ENCODE measurements at places on chromosomes 1 and 21.

- DNase-seq = peak; percentile 78
Measured at GRCh38 chr1:21255284-21255942, 34.9 kb downstream of the ECE1 start.

DNA sequence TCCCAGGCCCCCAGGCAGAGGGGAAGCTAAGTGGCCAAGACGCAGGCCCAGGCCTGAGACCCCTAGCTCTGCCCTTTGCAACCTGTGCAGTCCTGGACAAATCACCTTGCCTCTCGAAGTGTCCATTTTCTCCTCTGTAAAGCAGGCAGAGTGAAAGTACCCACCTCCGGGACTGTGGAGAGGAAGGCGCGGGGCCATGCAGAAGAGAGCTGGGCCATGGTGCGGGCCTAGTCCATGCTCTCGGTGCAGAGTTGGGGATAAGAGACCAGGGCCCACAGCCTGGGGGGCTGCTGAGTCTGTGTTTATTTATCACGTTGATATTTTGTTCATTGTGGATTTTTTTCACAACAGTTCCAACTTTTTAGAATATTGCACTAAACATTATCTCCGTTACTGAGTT lies 160.2 kb upstream of the VAMP3 start:
- no peak for DNase-seq

GRCh38 chr1:230713547-230713914 lies 391 bp downstream of the AGT start:
- DNase-seq = no peak

GRCh38 chr1:214843281-214843680 lies 239.3 kb upstream of the KCNK2 start:
- DNase-seq = no peak

DNA sequence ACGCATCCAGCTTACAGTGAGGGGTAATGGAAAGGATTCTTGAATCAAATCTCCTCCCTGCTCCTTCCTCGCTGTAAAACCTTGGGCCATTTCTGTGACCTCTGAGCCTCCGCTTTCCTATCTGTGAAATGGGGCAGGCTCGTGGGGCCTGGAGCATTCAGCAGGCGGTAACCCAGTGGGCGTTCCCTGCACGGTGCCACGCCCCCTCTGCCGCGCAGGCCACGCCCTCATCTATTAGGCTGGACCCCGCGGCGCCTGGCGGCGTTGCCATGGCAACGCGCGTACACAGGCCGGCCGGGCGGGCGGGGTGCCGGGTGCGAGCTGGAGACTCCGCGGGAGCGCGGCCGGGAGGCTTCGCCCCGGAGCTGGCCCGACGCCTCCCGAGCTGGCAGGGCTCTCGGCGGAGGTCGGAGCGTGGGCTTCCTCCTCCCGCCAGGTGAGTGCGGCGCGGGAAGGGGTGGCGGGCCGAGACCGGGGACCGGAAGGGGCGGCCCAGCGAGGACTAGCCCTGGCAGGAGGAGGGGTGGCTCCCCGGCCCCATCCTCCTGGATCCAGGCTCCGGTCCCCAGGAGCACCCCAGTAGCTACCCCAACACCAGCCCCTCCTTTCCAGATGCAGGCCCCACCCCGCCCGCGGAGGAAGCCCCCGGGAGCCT lies at the start of gene FHAD1:
FHAD1 (plus strand) TSS at position 264 of the 655 bp plus-strand sequence. CDS start 4,562 bp downstream, outside the sequence.
- no peak for DNase-seq

GRCh38 chr1:25239681-25240541 lies 7.3 kb downstream of the RSRP1 start:
- peak; percentile 93 for DNase-seq

DNA sequence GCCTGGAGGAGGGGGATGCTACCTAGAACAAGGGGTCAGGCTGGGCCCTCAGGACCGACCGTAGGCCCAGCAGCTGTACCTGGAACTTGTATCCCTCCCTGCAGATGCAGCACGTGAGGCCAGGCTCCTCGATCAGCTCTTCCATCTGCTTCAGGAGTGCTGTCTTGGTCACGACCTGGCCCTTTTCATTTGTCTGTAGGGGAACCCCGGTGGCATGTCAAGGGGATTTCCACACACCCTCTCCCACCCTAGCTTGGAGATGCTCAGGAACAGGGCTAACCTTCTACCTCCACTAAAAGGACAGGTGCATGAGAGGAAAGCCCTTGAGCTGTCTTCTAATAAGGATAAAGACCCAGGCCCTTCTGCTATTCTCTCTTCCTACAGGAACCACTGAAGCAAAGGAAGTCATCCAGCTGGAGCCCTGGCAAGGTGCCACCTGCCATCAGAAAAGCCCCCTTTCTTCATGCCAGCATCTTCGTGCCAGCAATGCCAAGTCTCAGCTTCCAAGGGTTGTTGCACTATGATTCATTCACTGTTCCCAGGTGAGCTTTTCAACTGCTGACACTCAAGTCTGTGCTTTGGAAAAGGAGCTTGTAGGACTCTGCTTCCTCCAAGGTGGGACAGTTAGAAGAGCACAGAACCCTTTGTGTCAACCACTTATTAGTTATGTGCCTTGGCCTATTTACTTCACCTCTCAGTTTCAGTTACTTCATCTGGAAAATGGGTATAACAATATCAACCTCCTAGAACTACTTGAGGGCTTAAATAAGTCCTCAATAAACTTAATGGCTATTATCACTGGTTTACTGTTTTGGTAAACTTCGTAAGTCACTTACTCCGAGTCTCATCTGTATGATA lies 122.1 kb downstream of the UBR4 start:
- DNase-seq = no peak

GRCh38 chr1:52054496-52055065 lies 410 bp downstream of the TXNDC12 start:
- no peak for DNase-seq

DNA sequence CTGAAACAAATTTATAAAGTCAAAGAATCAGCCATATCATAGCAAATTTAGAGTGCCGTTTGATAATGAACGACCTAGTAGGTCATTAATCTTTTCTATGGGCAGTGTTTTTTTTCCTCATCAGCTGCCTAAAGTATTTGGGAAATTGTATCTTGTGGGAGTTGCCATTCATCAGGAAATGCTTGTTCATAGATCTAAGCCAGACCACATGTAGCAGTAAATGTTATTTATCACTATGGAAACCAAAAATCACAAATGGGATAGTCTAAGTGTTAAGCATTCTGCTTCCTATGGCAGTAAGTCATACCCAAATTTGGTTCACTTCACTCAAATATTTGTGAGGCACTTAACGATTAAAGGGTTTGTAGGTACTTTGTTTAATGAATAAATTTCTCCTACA lies 52.9 kb downstream of the LRRC8D start:
- DNase-seq = no peak

GRCh38 chr1:203049576-203050180 lies 23.4 kb downstream of the PPFIA4 start:
- no peak for DNase-seq

- DNase-seq = no peak
Measured at GRCh38 chr1:179921981-179922872, 32.4 kb upstream of the CEP350 start.

DNA sequence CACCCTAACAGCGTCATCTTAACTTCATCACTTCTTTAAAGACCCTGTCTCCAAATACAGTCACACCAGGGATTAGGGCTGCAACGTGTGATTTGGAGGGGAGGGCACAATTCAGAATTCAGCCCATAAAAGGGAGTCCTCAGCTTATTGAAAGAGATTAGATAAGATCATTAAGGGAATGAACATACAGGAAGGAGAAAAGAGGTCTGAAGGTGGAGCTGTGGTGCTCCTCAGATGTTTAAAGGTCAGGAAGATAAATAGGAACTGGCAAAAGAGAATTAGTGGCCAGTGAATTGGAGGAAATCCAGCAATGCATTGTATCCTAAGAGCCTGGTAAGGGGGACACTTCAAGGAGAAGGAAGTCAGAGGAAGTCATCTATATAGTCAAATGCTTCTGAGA lies 113.5 kb downstream of the PROX1 start:
- DNase-seq = no peak

DNA sequence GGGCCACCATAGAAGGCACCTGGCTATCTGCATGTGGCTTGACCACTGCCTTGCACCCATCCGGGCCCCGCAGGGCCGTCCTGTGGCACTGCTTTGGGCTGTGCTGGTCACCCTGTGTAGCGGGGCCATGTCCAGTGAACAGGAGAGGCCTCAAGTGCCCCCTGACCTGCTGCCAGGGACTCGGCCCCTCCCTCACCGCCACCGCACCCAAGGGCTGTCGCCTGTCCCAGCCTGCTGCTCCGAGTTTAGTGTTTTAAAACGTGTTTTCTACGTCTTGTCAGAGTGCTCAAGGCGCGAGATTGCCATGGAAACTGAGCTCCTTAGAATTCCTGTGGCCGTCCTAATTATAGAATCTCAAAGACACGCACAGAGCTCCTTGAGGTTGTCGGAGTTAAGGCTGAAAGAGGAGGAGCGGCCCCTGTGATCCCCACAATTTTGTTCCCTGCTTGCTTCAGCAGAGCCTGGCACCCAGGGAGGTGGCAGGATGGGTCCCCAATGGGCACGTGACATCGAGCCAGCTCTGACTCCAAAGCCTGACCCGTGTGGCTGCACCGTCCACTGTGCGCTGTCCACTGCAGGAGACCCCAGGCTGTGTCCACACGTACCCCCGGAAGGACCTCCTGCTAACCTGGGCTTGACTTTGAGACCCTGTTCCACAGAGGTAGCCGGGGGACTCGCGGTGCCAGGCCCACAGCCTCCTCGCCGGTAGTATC lies 66.2 kb downstream of the FAAP20 start:
- no peak for DNase-seq

DNA sequence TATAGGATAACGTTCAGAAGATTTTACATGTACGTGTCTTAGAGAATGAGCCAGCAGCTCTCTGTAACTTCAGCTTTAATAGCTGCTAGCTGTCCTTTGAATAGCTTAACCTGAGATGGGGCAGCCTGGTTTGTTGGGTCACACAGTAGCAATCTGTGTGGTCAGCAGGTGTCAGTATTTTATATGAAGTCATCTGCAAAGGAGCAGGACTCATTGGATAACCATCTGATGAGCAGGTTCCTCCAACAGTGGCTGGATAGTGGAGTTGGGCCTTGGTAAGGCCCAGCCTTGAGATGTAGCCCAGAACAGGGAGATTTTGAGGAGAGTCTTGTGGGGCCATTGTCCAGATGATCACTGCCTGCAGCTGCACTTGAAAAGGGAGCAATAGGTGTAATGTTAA lies 6.4 kb downstream of the GSTM5 start:
- no peak for DNase-seq

GRCh38 chr1:90262791-90263190 lies 267.9 kb downstream of the ZNF326 start:
- no peak for DNase-seq

DNA sequence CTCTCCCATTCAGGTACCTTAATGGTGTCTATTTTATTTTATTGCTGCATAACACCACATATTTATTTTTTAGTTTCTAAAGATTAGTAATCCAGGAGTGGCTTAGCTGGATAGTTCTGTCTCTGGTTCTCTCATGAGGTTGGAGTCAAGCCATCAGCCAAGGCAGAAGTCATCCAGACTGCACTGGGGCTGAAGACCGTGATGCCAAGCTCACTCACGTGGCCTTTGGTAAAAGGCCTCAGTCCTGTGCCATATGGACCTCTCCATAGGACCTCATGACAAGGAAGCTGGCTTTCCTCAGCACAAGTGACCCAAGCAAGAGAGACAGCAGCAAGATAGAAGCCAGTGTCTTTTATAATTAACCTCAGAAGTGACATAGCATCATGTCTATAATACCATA lies 23.0 kb upstream of the DDR2 start:
- no peak for DNase-seq

- peak; percentile 14 for DNase-seq
Measured at GRCh38 chr1:168112673-168113305, 23.9 kb downstream of the GPR161 start.

- DNase-seq = peak; percentile 63
Measured at GRCh38 chr1:114979278-114979891, 50.2 kb upstream of the TSHB start.

- no peak for DNase-seq
Measured at GRCh38 chr1:208269338-208269666, 25.1 kb upstream of the PLXNA2 start.

DNA sequence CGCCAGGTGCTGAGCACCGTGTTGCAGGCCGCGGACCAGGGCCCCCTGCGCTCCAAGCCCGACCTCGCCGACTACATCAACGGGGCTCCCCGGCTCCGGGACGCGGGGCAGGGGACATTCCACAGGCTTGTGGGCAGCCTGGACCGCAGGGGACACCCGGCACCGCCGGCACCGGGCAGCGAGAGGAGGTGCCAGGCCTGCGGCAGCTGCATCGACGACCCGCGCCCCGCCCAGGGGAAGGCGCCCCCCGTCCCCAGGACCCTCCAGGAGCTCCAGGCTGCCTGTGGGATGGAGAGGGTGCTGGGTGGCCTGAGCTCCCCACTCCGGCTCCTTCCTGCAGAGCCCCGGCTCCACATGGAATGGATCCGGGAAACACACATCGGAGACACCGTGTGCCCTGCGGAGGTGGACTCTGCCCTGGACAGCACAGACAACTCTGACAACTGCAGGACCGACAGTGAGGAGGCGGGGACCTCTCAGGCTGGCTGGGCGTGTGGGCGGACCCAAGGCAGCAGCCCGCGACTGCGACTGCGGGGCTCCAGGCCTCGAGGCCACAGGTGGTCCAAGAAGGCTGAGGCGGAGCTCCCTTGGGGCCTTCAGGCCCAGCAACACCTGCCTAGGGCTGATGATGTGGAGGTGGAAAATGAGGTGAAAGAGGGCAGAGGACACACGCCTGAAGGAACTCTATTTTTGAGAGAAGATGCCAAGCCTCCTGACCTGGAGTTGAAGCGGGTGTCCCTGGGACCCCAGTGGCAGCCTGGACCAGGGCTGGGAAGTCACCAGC lies 22.8 kb downstream of the KIAA1614 start:
- DNase-seq = no peak

GRCh38 chr1:27102707-27103468 lies 52.0 kb downstream of the SLC9A1 start:
- peak; percentile 75 for DNase-seq

DNA sequence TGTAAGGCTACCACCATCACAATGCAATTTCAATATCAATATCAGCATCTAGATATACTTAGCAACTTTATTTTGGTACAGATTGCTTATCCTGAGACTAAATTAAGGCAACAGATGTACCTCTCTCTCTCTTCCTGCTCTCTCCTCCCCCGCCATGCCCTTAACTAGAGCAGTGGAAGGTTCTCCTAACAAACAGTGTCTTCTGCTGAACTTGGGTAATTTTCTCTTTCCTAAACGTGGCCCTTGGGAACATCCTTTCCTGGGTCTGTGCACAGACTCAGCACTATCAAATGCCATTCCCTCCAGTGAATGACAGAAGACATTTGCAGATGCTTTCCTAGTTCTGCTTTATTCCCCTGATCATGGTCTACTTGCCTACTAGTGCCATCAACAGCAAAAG lies 85.6 kb upstream of the TTC39A start:
- DNase-seq = no peak

GRCh38 chr1:38991638-38992411 lies 749 bp downstream of the AKIRIN1 start:
- DNase-seq = no peak

GRCh38 chr1:75986478-75986877 lies 54.3 kb upstream of the ASB17 start:
- no peak for DNase-seq

DNA sequence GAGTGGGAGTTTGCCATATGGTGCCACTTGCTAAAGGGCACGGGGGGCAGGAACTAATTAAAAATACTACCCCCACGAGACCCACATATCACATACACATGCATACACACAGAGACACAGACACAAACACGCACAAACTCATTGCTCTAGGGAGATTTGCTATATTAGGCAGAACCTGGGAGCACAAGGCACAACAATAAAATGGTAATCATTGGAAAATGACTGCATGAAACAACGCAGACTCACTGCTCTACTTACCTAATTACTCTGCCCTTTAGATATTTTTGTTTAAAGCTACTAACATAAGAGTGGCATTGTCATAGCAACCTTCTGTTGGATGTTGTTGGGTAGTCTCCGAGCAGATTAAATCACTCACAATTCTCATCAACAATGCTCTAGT lies 20.3 kb upstream of the RGS4 start:
- DNase-seq = no peak

- no peak for DNase-seq
Measured at GRCh38 chr1:40839943-40840335, 22.2 kb downstream of the CITED4 start.
